ENCODE measurements at places on chromosomes 1 and 21.

DNA sequence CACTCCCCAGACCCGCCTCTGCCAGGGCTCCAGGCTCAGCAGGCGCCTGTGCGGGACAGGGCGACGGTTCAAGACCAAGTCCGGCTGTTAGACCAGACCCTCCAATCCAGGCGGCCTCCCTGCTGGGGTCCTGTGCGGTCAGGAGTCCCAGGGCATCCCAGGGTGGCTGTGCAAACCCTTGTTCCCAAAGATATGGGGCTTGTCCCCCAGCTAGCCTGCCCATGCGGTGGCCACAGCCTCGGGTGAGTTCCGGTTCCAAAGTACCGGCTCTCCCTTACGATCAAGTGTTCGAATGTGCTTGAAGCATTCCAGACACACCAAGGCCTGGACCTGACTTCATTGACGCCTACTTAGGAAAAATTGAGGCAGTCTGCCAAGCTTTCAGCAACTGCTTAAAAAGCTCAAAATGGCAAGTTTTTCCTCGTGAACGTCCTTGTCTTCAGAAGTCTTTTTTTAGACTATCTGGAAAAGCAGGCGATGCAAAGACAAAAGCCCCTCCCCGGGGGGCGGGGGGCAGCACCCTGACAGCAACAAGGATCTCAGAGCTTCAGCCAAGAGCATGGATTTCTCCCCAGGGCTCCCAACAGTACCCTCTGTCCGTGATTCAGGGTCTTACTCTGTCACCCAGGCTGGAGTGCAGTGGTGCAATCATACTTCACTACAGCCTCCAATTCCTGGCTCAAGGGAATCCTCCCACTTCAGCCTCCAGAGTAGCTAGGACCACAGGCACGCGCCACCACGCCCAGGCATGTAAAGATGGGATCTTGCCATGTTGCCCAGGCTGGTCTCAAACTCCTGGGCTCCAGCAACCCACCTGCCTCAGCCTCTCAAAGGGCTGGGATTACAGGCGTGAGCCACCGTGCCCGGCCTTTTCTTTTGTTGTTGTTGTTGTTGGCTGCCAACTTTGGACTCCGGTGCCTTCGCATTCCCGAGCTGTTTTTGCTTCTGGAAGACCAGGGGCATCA, 2.3 kb downstream of the FAAP20 start:
- no peak for DNase-seq

DNA sequence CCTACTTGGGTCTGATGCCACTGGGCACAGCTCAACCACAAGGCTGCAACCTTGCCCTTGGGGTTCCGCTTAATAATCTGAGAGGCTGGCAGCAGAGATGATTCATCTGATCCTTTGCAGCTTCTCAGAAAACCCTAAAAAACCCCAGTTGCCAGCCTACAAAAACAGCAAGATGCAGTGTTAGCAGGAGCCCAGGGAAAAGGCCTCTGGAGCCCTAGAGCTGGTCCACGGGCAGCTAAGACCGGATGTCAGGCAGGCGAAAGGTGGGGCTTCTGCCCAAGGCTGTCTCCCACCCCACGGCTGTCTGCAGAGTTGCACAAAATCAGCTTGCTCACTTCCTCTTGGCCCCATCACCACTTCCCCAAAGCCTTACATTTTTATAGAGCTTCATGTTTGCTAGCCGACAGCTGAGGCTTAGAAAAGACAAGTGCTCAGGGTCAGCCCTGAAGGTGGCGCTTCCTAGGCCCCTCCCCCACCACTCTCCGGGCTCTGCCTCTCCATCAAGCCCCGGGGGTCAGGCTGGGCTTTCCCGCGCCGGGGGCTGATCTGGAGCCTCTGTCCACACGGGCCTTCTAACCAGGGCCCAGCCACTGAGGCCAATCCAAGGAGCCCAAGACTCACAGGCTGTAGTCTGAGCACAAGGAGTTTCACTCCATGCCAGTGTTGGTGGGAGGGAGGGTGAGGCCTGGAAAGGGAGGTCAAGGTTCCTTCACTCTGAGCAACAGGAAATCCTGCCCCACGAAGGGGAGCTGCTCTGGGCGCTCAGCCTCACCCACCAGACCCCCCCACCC, 4.2 kb upstream of the ADORA3 start:
- peak; percentile 74 for DNase-seq

- DNase-seq = no peak
Measured at GRCh38 chr1:101137144-101138126, 99.4 kb upstream of the S1PR1 start.

- DNase-seq = no peak
Measured at GRCh38 chr1:87330057-87330884, 1.6 kb downstream of the LMO4 start.

GRCh38 chr1:58011978-58012377, 534.5 kb downstream of the OMA1 start:
- no peak for DNase-seq

GRCh38 chr1:38337711-38338110, 291.1 kb upstream of the POU3F1 start:
- DNase-seq = no peak

DNA sequence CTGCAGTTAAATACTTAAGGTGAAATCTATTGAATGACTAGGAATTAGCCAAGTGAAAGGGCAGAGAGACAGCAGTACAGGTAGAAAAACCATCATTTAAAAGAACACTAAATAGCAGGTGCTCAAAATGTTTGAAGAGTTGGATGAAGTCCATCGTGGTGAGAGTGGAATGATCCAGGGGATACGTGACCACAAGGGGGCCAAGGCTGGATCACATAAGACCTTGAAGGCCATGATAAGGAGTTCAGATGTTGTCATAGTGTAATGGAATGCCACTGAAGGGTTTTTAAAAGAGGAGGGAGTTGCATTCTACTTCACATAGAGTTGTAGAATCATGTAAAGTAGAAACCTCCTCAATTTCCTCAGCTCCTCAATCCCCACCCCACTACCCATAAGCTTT, 34.8 kb upstream of the HOOK1 start:
- DNase-seq = no peak

- DNase-seq = no peak
Measured at GRCh38 chr1:98502937-98503336, 158.6 kb upstream of the SNX7 start.

DNA sequence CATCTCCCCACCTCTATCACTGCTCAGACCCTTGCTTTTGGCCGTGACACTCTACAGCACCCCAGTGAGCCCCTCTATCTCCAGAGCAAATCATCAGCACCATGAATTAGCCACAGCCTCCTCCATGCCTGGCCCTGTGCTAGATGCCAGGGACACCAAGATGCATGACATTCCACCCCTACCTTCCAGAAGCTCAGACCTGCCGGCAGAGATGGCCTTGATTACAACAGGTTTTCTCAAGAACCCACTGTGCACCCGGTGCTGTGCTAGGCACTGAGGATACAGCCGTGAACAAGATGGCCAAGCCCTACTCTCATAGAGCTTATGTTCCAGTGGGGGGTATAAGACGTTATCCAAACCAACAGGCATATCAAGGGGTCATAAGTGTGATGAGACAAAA, 30.6 kb downstream of the CDK18 start:
- DNase-seq = no peak

- DNase-seq = no peak
Measured at GRCh38 chr21:32710069-32710784, 17.6 kb downstream of the SYNJ1 start.

- no peak for DNase-seq
Measured at GRCh38 chr1:14294860-14295536, 303.5 kb upstream of the KAZN start.

GRCh38 chr1:56934430-56935060, 31.3 kb downstream of the C8B start:
- no peak for DNase-seq

- DNase-seq = peak; percentile 10
Measured at GRCh38 chr1:56758135-56758534, 61.1 kb downstream of the FYB2 start.

GRCh38 chr1:6904476-6905170, 119.4 kb downstream of the CAMTA1 start:
- DNase-seq = no peak

GRCh38 chr1:200980452-200980772, 43.1 kb downstream of the KIF21B start:
- no peak for DNase-seq

DNA sequence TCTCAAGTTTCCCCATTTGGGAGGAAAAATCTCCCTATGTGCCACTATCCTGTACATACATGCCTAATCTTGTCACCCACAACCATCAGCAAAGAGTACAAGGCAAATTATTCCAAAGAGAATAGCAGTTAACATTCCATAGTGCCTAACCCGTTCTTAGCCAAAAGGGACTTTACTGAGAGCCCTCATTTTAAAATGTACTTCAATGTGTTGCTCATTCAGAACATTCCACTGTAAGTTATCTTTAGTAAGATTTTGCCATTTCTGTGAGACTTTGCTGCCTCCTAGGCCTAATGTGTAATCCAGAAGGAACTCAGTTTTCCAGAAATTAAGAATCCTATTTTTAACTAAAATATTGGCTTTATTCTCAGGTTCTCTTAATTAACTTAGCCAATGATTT, 11.3 kb upstream of the MRPL55 start:
- DNase-seq = no peak

- DNase-seq = no peak
Measured at GRCh38 chr1:154934358-154934948, 2.1 kb downstream of the PMVK start.

GRCh38 chr1:69898403-69898947, 306.9 kb downstream of the LRRC40 start:
- no peak for DNase-seq

DNA sequence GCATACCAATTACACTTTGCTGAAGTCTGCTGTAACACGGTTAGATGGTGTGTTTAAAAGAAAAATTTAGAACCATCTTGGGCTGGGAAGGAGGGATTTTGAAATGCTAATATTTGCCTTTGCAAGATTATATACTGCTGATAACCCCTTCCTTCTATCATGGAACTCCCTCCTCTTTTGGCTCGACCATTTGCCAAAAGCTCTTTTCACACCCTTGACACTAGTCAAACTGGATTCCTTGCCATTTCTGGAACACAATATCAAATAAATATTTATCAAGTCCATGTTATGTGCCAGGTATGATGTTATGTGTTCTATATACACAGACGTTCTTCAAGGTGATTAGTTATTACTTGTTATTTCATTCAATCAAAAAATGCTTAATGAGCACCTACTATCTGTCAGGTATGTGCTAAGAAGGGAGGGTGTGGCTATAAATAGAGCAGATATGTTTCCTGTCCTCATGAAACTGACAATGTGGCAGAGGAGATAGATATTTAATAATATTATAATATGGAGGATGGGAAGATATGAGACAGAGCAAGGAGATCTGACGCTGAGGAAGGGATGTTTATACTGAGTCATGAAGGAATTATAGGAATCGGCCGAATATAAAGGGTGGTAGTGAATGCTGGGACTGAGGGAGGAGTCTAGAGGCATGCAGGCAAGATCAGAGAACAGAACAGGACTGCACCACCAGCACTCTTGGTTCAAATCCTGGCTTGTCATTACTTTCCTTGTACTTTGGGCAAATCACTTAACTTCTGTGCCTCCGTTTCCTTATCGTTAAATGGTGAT, 16.1 kb upstream of the XPR1 start:
- no peak for DNase-seq

DNA sequence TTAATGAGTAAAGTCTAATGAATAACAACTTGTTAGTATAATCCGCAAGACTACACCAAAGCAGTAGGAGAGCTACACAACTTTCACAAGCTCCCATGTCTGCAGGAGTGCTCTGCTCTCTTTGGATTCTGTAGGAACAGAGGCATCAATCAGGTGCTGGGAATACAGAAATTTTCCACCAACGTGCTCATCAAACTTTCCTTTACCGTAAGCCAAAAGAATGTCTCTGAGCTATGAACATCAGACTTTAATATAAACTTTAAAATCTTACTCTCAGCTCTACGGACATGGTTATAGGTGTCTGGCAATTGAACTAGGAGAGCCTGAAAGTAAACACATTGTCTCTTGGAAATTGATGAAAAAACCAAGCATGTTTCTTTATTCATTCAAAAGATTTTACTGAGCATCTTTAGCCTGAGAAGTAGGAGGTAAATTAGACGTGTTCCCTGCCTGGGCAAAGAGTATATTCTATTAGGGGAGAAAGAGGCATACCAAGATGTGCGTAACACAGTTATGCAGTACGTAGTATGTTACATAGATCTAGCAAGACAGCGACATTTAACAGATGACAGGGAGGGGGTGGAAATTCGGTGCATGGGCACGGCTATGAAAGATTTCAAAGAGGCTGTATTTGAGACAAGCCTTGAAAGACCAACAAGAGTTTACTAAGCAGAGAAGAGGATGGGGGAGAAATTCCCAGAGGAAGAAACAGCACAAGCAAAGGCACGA, 85.2 kb downstream of the TM2D1 start:
- no peak for DNase-seq

Data from heart left ventricle (tissue), 16 donors.